ENCODE measurements at places on chromosomes 7 and 10.

GRCh38 chr7:130133029-130133782, 62.9 kb downstream of the KLHDC10 start:
- no peaks in the 10 kb centered on the region for H3K27me3 ChIP-seq
- no peak overlapping the region for H3K4me3 ChIP-seq
- H3K27ac ChIP-seq: no peak overlapping the region
- peaks cover 9% of the 10 kb centered on the region for H3K4me1 ChIP-seq
- H3K36me3 ChIP-seq: peaks cover 34% of the 10 kb centered on the region

GRCh38 chr10:105073999-105074398, 432.9 kb downstream of the SORCS3 start:
- H3K27ac ChIP-seq: no peak overlapping the region
- no peak for DNase-seq
- H3K4me1 ChIP-seq: no peaks in the 10 kb centered on the region
- no peaks in the 10 kb centered on the region for H3K27me3 ChIP-seq
- no peak overlapping the region for H3K4me3 ChIP-seq

GRCh38 chr7:75905785-75906604, 9.0 kb upstream of the POR start:
- H3K27me3 ChIP-seq: no peaks in the 10 kb centered on the region
- DNase-seq: no peak
- H3K27ac ChIP-seq: no peak overlapping the region
- no peak overlapping the region for H3K4me3 ChIP-seq

DNA sequence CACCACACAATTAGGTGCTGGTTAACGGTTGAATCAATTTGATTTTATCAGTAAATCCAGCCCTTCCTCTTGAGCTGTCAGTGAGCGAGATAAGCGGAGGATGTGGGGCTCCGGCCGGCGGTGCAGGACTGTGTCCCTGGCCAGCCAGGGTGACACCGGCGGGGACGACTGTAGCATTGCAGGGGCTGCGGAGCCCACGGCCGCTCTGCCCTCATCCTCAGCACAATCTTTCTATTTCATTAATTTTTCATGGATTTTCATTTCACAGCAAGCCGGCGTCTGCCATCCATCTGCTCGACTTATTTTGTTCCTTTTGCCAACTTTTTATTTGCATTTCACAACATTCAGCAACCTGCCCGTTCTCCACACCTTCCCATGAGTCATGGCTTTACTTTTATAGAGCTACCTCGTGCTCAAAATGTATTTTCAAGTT, 4.7 kb downstream of the ADARB2 start:
- H3K36me3 ChIP-seq: no peaks in the 10 kb centered on the region
- DNase-seq: no peak
- peaks cover 4% of the 10 kb centered on the region for H3K4me1 ChIP-seq

DNA sequence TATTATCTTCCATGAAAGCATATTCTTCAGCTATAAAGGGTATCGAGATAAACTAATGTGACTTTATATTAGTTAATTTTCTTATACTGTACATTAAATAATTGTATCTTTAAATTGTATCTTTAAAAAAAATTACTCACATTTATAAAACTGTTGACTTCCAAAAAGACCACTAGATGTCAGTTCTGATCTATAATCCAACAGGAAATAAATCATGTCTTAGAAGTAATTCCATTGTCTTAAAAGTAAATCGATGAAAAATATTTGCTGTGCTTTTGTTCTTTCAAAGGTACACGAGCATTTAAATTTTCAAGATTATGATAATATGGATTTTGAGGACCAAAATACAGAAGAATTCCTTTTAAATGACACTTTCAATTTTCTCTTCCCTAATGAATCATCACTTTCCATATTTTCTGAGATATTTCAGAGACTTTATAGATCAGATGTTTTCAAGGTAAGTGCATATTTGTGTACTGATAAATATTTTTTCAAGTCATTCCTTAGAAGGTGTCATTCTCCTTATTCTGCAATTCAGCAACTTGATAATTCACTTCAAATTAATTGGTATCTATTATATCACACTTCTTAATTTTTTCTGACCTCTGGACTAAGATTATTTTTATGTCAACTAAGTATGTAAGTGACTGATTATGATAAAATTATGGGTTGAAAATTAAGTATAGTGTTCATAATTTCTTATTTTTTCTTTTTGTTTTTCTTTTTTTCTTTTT, 138.5 kb downstream of the CPED1 start:
- H3K4me3 ChIP-seq: no peak overlapping the region
- no peak for DNase-seq
- H3K27ac ChIP-seq: no peak overlapping the region
- H3K4me1 ChIP-seq: no peaks in the 10 kb centered on the region

DNA sequence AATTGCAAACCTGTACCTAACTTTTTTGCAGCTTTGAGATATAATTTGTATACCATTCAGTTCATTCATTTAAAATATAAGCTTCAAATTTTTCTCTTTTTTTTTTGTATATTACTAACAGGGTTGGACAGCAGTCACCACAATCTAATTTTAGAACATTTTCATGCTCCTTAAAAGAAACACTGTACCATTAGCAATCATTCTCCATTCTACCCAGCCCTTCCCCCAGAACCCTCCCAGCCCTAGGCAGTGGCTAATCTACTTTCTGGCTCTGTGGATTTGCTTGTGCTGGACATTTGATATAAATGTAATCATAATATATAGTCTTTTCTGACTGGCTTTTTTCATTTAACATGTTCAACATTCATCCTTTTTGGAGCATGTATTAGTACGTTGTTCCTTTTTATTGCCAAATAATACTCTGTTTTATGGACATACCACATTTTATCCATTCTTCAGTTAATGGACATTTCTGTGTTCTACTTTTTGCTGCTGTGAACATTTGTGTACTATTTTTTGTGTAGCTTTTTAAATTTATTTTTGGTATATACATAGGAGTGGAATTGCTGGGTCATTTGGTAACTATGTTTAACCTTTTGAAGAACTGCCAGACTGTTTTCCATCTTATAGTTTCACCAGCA, 40.9 kb upstream of the ST7 start:
- no peak for DNase-seq
- no peak overlapping the region for H3K27ac ChIP-seq
- peaks cover 43% of the 10 kb centered on the region for H3K36me3 ChIP-seq
- H3K4me1 ChIP-seq: no peaks in the 10 kb centered on the region
- no peak overlapping the region for H3K4me3 ChIP-seq
